NCI-H187 (cell line): ENCODE measurements at places on chromosomes 13 and 19.

GRCh38 chr13:94716016-94716415 lies 3.7 kb upstream of the SOX21 start:
- DNase-seq = no peak

- no peak for DNase-seq
Measured at GRCh38 chr13:44303681-44304432, 69.8 kb upstream of the SERP2 start.

GRCh38 chr13:22866221-22866620 lies 314.6 kb upstream of the SGCG start:
- no peak for DNase-seq

DNA sequence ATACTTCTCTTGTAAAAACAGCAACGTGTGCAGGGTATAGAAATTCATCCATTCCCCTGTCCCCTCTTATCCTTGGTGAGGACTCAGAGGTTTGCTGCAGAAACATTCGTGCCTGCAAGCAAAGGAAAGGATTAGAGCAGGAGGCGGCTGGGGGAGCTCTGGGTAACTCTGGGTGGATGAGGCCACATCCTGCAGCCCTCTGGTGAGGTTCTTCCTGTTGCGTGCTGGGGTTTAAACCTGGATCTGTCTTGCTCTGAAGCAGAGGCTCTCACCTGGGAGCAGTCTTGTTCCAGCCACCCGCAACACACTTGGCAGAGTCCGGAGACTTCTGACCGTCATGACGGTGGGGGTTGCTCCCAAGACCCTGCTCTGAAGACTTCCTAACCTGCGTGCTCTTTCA lies 69.2 kb downstream of the ATP11A start:
- no peak for DNase-seq

- no peak for DNase-seq
Measured at GRCh38 chr13:61685682-61686012, 270.0 kb upstream of the PCDH20 start.

- no peak for DNase-seq
Measured at GRCh38 chr13:114064450-114065140, 67.8 kb downstream of the RASA3 start.

- no peak for DNase-seq
Measured at GRCh38 chr19:6273701-6274601, 5.8 kb downstream of the MLLT1 start.

DNA sequence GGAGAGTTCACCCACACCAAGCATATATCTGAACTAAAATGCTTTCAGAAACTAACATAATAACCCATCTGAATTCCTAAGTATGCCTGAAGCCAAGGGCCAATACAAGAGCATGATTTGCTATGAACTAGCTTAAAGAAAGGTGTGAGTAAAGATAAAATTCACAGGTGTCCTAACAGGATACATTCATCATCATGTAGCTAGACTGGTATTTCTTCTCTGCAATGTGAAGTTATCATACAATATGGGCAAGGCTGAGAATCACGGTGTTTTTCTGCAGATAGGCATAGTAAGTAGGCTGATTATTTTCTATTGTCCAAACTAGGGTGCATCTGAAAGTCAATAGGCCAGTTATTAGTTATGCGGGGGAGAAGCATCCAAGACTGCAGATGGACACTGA lies 63.1 kb downstream of the STK24 start:
- DNase-seq = no peak

GRCh38 chr13:22883262-22883840 lies 297.4 kb upstream of the SGCG start:
- no peak for DNase-seq
